Jurkat, Clone E6-1 (cell line): ENCODE measurements at places on chromosomes 11 and 22.

DNA sequence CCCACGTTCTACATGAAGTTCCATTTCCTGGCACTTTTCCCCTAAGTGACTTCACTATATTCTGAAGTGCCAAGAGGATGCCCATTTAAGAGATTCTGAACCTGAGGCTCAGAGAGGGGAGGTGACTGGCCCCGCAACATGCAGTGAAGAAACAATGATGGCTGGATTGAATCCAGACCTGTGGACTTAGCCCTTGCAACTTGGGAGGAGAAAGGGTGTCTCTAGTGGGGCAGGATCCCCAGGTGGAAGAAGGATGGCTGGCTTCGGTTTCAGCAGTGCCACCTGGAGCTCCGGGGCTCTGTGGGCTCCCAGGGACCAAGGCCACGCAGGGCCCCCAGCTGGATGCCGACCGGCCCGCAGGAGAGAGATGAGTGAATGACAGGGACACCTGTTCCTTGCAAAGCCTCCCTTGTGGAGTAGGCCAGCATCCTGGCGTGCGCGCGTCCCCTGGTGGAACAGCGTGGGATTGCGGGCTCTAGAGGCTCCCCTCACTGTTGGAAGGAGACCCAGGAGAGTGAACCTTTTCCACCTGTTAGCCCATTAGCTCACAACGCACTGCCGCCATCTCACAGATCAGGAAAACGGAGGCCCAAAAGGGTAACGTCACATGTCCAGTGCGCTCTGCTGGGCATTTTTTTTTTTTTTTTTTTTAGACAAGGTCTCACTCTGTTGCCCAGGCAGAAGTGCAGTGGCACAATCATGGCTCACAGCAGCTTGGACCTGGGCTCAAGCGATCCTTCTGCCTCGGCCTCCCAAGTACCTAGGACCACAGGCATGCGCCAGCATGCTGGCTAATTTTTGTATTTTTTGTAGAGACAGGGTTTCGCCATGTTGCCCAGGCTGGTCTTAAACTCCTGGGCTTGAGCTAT lies 104.7 kb downstream of the KIAA1671 start:
- peak; percentile 31 for DNase-seq

- peak; percentile 59 for DNase-seq
Measured at GRCh38 chr11:81644239-81644840, 1089.3 kb downstream of the FAM181B start.

DNA sequence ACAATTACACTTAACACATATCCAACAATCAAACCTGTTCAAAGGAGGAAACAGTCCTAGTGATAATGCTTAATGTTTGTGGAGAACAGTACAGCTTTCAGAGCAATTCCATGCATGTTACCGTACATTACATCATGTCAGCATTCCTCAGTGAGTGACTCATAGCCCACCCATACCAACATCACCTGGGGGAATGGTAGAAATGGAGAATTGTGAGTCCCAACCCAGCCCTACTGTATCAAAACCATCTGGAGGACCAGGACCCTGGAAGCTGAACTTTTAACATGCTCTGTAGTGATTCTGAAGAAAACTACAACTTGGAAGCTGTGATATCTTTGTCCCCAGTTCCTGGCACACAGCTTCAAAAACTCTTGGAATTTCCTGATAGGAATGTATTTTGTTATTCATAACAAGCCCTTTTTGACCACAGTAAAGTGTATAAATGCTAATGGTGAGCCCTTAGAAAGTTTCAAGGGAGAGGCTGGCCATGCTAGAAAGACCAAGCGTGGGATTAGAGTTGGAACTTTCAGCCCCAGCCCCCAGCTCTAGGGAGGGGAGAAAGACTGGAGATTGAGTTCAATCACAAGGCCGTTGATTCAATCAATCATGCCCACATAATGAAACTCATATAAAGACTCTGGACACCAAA lies 301.1 kb downstream of the BUD13 start:
- DNase-seq: no peak

- peak; percentile 48 for DNase-seq
Measured at GRCh38 chr11:122069707-122070360, 46.2 kb downstream of the BLID start.

DNA sequence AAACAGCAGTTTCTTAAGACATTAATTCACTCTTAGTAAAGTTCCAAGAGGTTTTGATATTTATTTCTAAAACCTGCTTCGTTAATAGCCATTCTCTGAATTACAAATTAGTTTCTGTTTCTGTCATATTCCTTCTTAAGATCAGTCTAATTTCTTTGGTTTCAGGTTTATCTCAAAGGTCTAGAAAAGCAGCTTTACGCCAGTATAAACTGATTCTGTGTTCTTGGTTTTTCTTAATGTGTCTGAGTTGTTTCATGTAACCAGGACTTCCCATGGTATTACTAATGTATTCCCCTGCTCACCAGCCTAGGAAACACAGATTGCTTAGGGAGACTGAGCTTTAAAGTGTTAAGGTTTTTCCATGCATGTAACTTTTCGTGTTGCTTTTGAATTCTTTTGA lies 6.8 kb upstream of the ACY3 start:
- no peak for DNase-seq

GRCh38 chr11:81224396-81224795 lies 1509.3 kb downstream of the FAM181B start:
- no peak for DNase-seq

DNA sequence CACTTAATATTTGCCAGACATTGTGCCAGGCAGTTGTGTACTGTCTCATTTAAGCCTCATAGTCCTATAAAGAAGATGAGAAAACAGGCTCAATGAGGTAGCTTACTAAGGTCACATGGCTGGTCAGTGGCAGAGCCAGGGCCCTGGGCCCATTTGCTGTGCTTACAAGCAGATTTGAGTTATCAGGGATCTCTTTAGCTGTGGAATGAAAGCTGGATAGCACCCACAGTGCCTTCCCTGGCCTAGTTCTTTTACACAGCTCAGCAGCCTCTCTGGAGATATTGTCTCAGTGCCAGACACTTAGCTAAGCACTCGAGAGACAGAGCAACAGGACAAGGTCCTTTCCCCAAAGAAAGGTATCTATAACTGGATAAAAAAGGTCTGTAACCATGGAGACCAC lies 6.1 kb downstream of the TMEM86A start:
- DNase-seq: no peak

GRCh38 chr11:93192163-93192562 lies 5.6 kb downstream of the SLC36A4 start:
- no peak for DNase-seq

GRCh38 chr11:42913731-42914130 lies 398.1 kb upstream of the API5 start:
- DNase-seq: no peak

- no peak for DNase-seq
Measured at GRCh38 chr11:12150831-12151382, 40.5 kb downstream of the MICAL2 start.

- DNase-seq: no peak
Measured at GRCh38 chr11:129930296-129930695, 34.9 kb upstream of the NFRKB start.

- DNase-seq: no peak
Measured at GRCh38 chr11:76524919-76525318, 80.1 kb downstream of the EMSY start.

DNA sequence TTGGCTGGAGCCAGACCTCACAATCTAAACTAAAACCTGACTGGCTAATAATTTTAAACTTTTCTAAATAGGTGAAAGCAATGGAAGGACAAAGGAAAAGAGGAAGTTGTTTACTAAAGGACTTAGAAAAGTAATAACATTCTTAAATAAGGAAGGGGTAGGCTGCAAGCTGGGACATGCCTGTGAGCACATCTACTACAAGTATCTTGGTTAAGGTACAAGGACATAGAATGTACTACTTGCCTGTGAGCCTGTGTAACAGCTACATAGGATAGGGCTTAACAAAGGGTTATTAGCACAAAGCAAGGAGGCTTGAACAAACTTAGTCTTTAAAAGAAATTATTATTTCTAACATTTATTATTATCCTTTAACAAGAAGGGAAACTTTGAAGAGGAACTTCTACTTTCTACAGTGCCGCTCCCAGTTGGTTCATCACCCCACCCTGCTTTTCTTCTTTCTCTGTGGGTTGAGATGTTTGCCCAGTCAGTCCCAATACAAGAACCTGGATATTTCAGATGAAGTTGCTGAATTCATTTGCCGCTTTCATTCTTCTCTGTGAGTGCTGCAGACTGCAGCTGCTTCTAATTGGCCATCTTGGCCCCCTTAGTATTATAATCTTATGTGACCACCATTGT lies 87.5 kb downstream of the PRMT3 start:
- no peak for DNase-seq

DNA sequence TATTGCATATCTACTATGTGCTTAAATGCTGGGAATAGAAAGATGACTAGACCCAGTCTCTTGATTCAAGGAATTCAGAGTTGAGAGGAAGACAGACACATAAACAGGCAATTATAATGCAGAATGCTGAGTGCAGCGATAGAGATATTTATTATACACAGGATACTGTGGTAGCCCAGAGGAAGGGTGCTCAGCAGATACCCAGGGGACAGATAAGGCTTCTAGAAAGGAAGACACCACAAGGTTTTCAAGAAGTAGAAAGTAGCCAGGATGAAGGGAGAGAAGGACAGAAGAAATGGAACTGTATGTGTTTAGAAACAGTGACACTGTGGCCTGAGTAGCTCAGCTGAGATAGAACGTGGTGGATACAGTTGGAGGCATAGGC lies 79.4 kb upstream of the NNMT start:
- peak; percentile 85 for DNase-seq

DNA sequence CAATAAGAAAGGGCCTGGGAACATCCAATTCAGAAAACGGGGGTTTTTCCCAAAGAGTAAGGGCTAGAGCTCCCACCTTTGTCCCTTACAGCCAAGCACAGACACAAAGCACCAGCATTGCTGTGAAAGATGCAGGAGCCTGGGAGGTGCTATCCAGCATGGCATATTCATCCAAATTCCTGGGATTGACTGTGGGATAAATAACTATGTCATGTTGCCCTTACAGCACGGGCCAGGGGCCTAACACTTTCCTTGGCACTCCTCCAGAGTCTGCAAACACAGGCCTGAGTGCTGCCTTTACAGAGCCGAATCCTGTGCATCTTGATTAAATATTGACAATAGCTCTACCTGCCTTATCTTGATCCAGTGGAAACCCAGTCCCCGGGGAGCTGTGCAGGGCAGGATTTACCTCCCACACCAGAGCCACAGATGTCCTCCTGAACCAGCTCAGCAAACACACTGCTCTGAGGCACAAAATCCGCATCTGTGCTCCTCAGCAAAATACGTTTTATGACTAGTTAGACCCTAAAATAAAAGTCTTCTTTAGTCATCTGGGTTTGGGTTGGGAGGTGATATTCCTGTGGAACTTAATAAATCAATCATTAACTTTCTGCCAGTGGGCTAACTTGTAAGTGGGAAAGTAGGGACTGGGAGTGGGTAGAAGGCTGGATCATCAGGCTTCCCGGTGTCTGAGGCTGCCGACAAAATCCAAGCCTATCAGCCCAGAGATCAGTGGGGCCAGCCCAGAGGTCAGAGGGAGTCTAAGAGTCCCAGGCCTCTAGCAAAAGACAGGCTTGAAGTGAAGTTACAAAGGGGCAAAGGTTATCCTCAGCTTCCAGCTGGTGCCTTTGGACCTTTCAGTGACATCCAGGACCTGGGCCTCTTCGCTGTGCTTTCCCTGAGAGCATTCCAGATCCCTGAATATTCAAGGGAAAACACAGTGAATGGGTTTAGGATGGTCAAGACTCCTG lies 36.5 kb downstream of the POU2AF3 start:
- DNase-seq: no peak

DNA sequence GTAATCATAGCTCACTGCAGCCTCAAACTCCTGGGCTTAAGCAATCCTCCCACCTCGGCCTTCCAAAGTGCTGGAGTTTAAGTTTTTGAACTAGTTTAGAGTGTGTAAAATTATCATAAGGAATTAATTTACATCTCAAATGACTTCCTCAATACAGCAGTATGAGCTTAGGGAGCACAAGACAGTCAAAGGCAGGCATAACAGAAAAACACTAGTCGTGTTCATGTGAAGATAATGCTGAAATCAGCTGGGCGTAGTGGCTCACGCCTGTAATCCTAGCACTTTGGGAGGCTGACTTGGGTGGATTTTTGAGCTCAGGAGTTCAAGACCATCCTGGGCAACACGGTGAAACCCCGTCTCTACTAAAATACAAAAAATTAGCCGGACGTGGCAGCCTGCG lies 25.8 kb downstream of the YDJC start:
- no peak for DNase-seq

DNA sequence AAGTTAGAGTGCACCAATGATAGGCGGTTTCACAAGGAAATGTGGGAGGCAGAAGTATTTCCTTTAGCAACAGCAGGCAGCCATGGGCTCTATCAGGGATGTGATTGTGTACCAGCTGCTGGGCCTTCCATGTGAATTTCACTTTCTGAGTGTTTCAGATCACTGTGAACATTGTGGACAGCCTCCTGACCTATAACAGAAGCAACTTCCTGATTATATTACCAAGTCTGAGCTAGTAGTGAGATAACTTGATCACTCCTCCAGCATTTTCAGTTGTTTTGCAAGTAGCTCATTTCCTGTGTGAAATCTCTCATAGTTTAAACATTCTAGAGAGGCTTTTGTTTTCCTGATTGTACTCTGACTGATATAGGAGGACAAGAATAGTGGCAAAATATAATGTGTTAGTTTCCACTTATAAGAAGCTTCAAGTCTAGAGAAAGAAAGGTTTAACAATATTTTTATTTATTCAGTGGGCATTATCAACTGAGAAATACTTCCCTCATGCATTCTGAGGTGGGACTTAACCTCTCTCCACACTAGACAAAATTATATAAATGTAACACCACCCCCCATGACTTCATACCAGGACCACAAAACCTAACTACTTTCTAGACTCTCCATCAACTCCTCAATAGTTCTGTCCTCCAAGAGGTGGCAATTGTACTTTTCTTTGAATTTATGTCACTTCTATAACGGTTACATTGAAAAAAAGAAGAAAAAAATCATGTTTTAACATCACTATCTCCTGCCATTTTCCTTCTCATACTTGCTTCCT lies 184.2 kb upstream of the LUZP2 start:
- no peak for DNase-seq

DNA sequence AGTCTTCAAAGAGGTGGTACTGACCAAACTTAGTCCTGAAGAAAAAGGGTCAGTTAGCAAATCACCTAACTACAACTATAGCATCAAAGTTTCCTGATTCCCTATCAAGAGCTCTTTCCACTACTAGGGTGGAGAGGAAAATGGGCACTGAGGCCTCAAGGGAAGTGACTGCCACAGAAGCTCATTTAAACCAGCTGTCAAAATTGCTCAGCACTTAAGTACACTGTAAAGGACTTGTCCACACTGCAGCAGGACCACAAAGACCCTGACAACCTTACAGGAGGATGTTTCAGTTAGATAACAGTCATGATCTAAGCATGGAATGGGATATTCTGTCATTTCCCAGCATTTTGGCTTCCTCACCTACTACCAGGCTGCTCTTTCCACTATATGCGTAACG lies 33.0 kb downstream of the FAM168A start:
- DNase-seq: no peak

GRCh38 chr11:118607401-118608359 lies at the start of gene PHLDB1:
Gene PHLDB1 (plus strand): TSS chr11:118607615. CDS start chr11:118613837, 6,222 bp downstream.
- DNase-seq: no peak

DNA sequence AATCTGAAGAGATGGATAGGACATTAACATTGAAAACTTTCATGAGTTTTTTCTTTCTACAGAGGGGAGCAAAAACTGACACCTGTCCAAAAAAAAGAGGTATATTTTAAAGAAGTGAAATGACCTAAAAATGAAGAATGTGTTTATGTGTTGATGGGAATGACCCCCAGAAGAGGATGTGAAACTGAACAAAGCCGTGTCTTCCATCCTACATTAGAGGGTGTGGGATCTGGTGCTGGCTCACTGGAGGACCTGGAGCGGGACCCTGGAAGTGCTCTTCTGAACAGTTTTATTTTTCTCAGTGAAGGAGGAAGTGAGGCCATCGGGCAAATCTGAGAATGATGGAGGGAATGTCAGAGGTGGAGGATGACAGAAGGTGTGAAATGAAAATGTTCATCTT lies 470.1 kb downstream of the NTM start:
- no peak for DNase-seq
